Activated CD4-positive, alpha-beta T cell treated with anti-CD3 and anti-CD28 coated beads for 1 hour (primary cell): ENCODE measurements at places on chromosomes 12 and 14.
A peak's percentile ranks its signal among the peaks of the same experiment; 100 is the strongest.

DNA sequence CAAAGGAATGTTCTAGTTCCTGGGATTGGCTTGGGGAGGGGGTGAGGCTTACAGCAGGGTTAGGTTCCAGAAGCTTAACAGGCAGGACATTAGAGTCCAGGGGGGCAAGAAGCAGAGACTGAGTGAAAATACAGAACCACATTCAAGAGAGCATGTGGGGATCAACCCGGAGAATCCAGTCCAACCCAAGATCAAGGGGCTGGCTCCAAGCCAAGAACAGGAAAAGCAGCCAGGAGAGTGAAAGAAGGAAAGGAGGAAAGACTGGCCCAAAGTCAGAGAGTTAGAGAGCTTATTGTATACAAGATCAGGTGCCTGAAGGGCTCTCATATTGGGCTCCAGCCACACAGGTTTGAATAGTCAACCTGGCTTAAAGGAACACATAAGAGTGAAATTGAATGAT lies 190.3 kb upstream of the CDKN3 start:
- no peak for DNase-seq

DNA sequence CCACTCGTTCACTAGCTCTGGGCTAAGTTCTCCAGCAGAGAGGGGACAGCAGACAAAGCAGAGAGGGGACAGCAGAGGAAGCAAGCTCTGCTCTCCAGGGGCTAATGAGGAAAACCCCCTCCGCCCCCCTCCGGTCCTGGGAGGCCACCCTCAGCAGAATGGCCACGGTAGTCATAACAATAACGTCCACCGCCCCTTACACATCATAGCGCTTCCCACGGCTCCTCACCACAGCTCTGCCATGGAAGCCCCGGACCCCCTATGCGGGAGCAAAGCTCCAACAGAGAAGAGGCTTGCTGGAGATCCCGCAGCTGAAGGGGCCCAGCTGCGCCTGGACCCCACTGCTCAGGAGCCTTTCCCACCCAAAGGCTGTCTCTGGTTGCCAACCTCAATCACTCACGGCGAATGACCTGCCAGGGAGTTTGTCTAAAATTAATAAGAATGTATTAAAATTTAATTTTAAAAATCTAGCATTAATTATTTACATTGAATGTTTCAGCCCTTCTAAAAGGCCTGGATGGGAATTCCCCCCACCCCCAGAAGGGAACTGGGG lies 17.4 kb downstream of the BEGAIN start:
- no peak for DNase-seq

- DNase-seq = no peak
Observed at GRCh38 chr14:26722258-26722657, 124.4 kb upstream of the NOVA1 start.

DNA sequence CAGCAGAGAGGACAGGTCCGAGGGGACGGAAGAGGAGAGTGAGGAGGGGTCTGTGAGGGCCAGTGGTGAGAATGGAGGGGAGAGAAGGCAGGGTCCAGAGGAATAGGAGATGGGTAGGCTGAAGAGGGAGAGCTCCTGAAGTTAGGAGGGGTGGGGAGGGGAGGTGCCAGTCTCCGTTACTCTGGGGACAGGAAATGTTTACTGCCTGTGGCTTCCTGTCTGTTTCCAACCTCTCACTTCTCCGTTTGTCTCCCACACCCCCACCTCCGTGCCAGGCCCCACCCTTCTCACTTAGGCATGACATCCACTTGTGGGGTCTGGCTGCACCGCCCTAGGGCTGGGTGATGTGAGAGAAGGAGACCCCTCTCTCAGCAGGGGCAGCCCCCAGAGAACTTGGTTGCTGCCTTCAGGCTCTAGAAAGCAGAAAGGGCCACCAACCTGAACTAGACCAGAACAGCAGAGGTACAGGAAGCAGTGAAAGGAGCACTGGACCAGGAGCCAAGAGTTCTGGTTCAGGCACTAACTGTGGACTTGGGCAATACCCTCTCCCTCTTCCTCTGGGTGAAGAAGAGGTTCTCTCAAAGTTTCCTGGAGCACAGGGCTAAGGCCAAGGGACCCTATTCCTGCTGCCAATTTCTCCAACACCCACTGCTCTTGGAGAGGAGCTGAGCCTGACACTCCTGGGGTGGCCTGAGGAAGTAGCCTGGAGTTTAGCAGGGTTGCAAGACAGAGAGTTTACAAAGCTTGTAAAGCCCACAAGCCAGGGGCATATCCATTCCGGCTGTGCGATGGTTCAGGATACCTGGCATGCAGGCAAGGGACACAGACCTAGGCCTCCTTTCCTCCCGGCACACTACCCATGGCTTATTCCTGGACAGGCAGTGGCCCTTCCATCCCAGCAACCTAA lies 5.5 kb downstream of the ITGA5 start:
- DNase-seq = peak; percentile 66

GRCh38 chr14:24695265-24696241 lies 61.6 kb upstream of the GZMB start:
- DNase-seq = no peak

GRCh38 chr14:95173518-95173917 lies 16.2 kb upstream of the DICER1 start:
- DNase-seq = no peak

GRCh38 chr12:29676676-29677075 lies 107.1 kb downstream of the TMTC1 start:
- DNase-seq = no peak

- DNase-seq = no peak
Observed at GRCh38 chr14:67722293-67722692, 20.6 kb downstream of the RDH12 start.

GRCh38 chr12:54759751-54760150 lies 94.6 kb upstream of the MUCL1 start:
- no peak for DNase-seq

GRCh38 chr12:99036566-99036965 lies 391.5 kb downstream of the APAF1 start:
- no peak for DNase-seq

DNA sequence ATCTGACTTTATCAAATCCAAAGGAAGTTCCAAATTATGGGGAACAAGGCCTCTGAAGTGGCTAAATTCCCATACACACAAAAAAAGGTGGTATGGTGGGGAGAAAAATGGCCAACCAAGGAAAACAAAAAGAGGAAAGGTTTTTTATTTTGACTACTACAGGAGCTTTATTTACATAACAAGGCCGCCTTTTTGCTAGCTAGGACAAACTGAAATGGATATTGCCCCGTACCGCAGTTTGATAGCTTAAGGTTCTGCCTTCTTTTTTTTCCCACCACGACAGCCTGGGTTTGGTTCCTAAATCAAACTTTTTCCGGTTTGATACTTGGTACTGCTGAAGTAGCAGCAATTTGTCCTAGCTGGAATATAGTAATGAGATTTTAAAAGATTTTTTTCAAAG lies 66.8 kb downstream of the COX16 start:
- no peak for DNase-seq

GRCh38 chr12:43501703-43502102 lies 50.3 kb downstream of the ADAMTS20 start:
- DNase-seq = no peak

GRCh38 chr12:96121271-96121711 lies 72.9 kb upstream of the ELK3 start:
- DNase-seq = no peak
